H7 (cell line): ENCODE measurements at places on chromosomes 4 and X. TPM values are rescaled to one million over a fixed set of nuclear protein-coding genes. Genes with fewer than 3 reads are reported as not detected.
A peak's percentile ranks its signal among the peaks of the same experiment; 100 is the strongest.

The FGF13 gene
- 81.2 and 96.9 TPM in 2 replicates for total RNA-seq

- no peak for DNase-seq
Observed at GRCh38 chr4:179631321-179631720, 2189.1 kb upstream of the AGA start.

- DNase-seq: no peak
Observed at GRCh38 chrX:24886916-24887315, 128.8 kb downstream of the ARX start.

- DNase-seq: no peak
Observed at GRCh38 chr4:887034-887763, 44.9 kb downstream of the GAK start.

DNA sequence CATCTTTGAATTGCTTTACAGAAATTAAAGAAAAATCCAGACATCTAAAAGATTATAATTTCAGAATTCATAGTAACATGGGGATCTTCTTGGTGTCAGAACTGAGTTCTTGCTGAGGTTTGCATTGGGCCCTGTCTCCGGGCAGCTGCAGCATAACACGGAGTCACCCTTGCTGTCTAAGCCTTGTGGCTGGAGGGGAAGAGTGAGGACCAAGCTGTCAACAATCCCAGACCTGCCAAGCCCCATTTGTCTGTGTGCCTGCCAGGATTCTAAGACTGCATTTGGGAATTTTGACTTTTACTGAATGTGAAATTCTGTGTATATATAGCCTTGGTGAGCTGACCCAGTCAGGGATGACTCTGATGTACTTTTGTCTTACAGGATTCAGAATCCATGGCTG lies 25.2 kb upstream of the NAP1L5 start:
- DNase-seq: no peak

GRCh38 chr4:58163156-58163555 lies 1053.0 kb upstream of the IGFBP7 start:
- no peak for DNase-seq

GRCh38 chrX:119624951-119625668 lies 18.9 kb upstream of the NKRF start:
- no peak for DNase-seq

DNA sequence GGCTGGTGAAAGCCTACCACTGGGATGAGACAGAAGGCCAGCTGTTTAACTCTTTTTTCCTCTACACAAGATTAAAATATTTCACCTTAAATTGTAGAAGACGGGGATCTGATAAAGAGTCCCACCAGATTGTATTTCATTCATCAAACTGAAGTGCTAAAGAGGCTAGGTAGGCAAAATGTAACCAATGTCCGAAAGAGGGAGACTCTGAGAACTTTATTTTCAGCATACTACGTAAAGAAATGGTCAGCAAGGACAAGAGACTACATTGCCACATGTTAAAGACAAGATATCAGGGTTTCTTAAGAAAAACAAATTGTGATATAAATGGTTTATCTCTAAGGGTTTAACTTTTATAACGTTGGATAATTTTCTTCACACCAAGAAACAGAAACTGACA lies 71.6 kb upstream of the INPP4B start:
- DNase-seq: no peak

DNA sequence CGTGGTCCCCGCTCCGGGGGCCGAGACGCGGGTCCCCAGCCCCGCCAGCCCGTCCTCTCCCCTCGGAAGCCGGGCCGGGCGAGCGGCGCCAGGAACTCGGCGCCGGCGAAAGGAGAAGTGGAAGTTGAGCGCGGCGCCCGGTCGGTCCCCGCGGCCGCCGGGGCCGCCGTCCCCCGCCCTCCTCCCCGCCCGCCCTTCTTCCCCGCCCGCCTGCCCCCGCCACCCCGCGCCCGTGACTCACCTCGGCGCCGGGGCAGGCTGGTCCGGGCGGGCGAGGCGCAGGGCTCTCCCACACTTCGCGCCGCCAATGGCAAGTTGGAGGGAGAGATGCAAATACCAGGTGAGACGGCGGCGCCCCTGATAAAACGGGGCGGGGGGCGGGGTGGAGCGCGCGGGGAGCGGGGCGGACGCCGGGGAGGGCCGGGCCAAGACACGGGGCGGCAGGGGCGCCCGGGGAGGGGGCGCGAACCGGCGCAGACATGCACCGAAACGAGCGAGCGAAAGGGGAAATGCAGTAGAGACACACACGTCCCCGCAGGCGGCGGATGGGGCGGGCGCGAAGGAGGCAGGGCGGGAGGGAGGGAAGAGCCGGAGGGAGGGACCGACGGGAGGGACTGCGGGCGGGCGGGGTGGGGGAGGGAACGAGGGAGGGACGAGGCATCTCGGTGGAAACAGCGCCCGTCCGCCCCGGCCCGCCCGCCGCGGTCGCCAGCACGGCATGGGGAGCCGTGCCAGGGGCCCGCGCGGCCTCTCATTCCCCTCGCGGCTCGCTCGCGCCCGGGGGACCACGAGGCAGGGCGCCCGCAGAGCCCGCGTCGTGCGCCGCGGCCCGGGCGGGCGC lies at the start of gene ELF4:
Gene ELF4 (minus strand): TSS at position 119 of the 841 bp plus-strand sequence. CDS start 29,167 bp downstream, outside the sequence.
- DNase-seq: peak; percentile 94
